ENCODE measurements at places on chromosomes 12 and 14. TPM values are rescaled to one million over a fixed set of nuclear protein-coding genes. Genes with fewer than 3 reads are reported as not detected.

- no peak for ATAC-seq
Observed at GRCh38 chr12:115057445-115057844, 373.5 kb upstream of the TBX3 start.

GRCh38 chr14:24051789-24052655 is at the start of gene CARMIL3:
CARMIL3 (plus strand) TSS chr14:24052009; CDS start chr14:24052154, 145 bp downstream.
- peak; percentile 68 for ATAC-seq

GRCh38 chr12:114920771-114921554 is 237.0 kb upstream of the TBX3 start:
- ATAC-seq: no peak

GRCh38 chr12:119659289-119659897 is 8.5 kb upstream of the PRKAB1 start:
- ATAC-seq: peak; percentile 21

Gene TMEM229B
- 0.71 TPM for total RNA-seq

GRCh38 chr12:46830731-46831334 is 5.0 kb upstream of the SLC38A4 start:
- no peak for ATAC-seq

GRCh38 chr14:53265025-53265424 is 111.9 kb upstream of the DDHD1 start:
- ATAC-seq: no peak

- peak; percentile 70 for ATAC-seq
Observed at GRCh38 chr14:24171422-24172260, at the start of gene REC8. REC8 (plus strand) TSS chr14:24172080; CDS start chr14:24172553, 473 bp downstream.

GRCh38 chr12:4563336-4563735 is 1.3 kb downstream of the DYRK4 start:
- ATAC-seq: no peak

- ATAC-seq: no peak
Observed at GRCh38 chr14:72084935-72085334, 152.7 kb downstream of the RGS6 start.

DNA sequence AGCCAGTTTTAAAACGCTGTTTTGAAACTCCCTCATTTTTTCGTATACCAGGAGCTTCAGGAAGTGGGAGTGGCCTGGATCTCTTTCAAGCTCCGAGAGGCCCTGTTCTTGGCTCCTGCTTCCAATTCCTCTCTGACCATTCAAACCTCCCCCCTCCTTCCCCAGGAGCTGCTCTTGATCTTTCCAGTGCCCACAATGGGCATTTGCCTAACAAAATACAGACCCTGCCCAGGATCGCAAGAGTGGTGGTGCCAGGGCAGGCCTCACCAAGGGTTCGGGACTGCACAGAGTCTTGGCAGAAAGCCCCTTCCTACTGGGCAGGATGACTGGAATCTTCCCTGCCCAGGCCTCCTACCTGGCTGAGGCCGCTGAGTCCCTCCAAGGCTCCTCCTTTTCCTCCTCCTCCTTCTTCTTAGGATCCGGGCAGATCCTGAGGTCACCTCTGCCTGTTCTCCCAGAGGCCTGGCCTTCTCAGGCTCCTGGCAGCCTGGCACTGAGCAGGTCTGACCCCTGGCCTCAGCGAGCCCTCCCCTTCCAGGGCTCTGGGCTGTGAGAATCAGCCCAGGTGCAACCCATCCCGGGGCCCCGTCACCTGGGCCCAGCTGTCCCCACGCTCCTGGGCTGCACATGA is 46.9 kb upstream of the NOS1 start:
- ATAC-seq: no peak
